ENCODE measurements at places on chromosomes 2 and 18.
A peak's percentile ranks its signal among the peaks of the same experiment; 100 is the strongest.

DNA sequence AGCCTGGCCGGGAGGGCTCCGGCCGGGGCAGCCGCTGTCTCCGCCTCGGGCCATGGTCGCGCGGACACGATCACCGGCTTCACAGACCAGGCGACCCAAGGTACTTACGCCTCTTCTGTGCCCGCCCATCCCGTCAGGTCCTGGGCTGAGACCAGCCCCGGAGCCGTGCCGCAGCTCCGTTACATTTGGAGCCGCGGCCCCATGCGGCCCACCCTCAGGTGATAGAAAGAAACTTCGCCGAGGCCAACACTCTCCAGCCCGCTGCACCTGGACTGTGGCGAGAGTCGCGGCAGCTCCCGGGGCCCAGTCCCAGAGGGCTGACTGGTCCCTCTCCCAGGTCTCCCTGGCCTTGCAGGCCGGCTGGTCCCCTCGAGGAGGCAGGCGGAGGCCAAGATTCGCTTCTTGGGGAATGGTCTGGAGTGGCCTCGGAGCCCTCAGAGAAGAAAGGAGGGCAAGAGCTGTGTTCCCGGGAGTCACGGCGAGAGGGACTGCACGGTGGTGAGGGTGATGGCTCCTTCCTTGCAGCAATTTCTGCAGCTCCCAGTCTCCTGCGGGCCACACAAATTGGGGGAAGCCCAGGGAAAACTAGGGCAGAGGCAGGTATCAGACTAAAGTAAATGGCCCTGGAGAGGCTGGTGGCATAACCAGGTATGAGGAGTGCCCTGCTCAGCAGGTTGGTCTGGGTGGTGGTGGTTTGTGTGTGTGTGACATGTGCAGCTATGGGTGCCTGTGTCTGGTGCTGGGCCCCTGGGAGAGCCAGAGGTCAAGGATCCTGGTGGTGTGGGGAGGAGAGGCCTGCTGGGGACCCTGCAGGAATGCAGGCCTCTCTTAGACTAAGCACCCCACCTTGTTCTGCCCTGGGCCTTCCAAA lies 822 bp downstream of the GDF7 start:
- DNase-seq, result no peak

DNA sequence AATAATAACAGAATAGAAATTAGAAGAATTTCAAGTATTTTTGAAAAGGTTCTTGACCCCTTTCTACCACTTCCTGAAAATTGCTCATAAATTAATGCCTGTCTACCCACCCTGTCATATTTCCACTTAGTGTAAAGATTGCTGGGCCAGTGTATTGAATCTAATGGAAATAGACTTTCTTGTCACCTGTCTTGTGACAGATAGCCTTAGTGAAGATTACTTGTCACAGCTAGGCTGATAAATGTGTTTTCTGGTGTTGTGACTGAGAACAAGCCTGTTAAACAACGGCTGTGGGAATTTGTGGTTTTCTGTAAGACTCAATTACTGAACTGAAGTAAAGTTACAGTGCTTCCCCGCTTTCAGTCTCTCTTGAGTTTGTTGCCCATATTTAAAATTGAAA lies 37.0 kb downstream of the PIK3C3 start:
- DNase-seq, result no peak

- no peak for DNase-seq
Observed at GRCh38 chr18:68284236-68284780, 430.6 kb downstream of the TMX3 start.

DNA sequence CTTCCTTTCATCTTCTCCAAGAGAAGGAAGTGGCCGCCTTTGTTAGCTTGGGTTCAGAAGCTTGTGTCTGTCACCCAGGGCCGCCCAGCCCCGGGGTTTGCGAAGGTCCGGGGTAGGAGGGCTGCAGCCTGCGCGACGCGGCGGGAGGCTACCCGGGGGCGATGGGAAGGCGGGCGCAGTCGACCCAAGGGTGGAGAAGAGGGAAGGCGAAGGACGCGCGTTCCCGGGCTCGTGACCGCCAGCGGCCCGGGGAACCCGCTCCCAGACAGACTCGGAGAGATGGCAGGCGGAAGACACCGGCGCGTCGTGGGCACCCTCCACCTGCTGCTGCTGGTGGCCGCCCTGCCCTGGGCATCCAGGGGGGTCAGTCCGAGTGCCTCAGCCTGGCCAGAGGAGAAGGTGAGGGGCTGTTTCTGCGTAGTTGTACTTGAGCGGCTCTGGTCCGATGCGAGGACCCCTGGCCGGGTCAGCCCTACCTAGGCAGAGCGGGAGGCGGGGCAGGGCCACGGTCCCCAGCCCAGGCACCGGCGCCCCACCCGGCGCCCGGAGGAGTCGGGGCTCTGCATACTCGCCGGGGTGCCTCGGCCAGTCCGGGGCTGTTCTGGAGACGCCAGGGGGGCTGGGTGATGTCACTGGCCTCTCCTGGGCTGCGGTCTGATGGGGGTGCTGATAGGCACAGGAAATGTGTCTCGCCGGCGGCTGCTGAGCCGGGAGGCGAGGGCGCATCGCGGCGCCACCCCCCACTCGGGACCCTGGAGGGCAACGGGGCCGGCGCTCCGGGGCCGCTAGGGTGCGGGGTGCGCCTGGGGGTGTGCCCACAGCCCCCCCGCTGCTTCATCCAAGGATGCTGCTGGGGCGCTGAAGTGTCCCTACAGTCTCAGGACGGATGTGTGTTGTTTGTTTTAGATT lies at the start of gene QPCT:
Gene QPCT (plus strand): TSS at position 178 of the 909 bp plus-strand sequence. CDS start 102 bp downstream, at position 280.
- peak; percentile 41 for DNase-seq

DNA sequence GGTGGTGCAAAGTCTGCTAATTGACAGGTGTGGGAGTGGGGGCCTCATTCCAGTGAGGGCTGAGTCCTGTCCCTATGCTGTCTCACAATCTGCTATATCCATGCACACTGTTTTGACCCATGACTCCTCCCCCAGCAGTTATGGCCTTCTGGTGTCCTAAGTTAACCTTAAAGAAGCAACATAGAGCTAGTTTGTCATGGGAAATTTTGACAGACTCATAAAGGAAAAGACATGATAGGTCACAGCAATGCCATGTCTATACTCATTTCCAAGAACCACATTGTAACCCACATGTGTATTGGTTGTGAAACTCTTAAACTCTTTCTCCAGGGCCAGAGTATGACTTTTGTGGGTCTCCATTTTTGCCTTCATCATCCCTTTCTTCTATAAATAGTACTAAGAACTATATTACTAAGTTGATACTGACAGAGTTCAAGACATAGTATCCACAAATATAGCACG lies 78.2 kb upstream of the SLC1A4 start:
- no peak for DNase-seq
